Right kidney (tissue), 9 donors: ENCODE measurements at places on chromosomes 12 and 14.

DNA sequence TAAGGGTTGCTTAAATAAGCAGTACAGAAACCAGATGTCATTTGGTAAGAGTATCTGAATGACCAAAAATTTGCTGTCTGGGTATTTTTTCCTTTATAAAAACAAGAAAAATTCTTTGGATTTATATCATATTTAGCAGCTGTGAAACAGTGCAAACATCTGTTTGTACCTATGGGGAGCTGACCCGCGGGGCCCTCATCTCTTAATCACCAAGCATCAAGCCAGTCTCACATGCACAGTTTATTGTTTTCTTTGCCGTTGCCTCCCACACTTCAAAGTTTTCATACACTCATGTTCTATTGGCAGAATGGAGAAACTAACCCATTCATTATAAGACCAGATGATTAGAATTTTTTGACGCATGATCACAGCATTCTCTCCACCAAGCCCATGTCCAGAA, 142.2 kb downstream of the BMP4 start:
- no peak for DNase-seq

GRCh38 chr12:118059341-118060191, 1.4 kb downstream of the WSB2 start:
- peak; percentile 53 for DNase-seq

GRCh38 chr12:92943482-92944250, 14.6 kb upstream of the EEA1 start:
- DNase-seq, result no peak

GRCh38 chr12:61862986-61863385, 397.2 kb upstream of the USP15 start:
- no peak for DNase-seq

GRCh38 chr12:126974779-126975178, 1292.2 kb upstream of the TMEM132C start:
- no peak for DNase-seq

DNA sequence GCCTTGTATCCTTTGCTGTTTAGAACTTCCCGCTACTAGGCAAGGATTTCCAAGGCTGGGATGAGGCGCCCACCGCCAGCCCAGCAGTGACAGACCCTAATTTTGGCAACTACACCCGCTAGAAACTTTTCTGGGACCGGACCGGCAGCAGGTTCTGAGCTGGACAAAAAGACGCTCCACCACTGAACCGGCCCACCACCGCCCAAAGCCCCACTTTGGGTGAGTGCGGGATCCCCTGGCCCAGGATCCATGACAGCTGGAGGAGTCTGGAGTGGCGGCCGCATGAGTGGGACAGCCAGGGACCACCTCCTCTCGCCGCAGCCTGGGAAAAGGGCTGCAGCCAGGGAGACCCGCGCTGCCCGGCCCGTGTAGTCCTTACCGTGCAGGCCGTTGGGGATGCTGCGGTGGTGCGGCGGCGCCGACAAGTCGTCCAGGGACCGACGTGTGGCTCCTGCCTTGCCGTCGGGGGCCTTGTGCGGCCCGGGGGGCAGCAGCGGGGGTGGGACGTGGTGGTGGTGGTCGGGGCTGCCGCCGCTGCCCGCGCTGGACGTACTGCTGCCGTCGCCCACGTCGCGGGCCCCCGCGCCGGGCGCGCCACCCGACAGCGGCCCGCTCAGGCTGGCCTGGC, 1.1 kb downstream of the CCDC85C start:
- DNase-seq, result peak; percentile 64

- DNase-seq, result no peak
These were observed 59.5 kb downstream of the GALNT4 start for GRCh38 chr12:89464974-89465592.

- DNase-seq, result no peak
These were observed 28.9 kb upstream of the EGLN3 start for GRCh38 chr14:33979613-33980276.
